ENCODE measurements at places on chromosomes 16 and 17. TPM values are rescaled to one million over a fixed set of nuclear protein-coding genes. Genes with fewer than 3 reads are reported as not detected.

TNFAIP1 gene
- 35.8 TPM for total RNA-seq

SPNS2 gene
- 12.2 TPM for total RNA-seq

STX4 gene
- 42.8 TPM for total RNA-seq

ALOX15 gene
- 0.45 TPM for total RNA-seq

TBC1D26 gene
- 2.8 TPM for total RNA-seq

GRAP gene
- 1.6 TPM for total RNA-seq

SHISA6 gene
- total RNA-seq = not detected

PERCC1 gene
- not detected for total RNA-seq

CDH15 gene
- total RNA-seq = 0.20 TPM

CALB2 gene
- 0.25 TPM for total RNA-seq

DNA sequence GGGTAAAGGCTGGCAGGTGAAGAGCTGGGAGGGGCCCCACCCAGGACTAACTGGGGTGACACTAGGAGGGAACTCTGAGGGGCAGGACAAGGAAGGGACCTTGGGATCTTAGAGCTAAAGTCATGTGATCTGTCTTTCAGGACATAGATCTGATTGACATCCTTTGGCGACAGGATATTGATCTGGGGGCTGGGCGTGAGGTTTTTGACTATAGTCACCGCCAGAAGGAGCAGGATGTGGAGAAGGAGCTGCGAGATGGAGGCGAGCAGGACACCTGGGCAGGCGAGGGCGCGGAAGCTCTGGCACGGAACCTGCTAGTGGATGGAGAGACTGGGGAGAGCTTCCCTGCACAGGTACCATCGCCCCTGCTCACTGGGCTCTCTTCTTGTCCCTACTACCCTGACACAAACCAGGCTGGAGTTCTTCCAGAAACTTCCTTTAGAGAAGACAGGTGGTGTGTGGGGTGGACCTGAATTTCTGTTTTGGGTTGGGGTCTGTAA, 8.1 kb downstream of the NFE2L1 start:
- peaks cover 41% of the 10 kb centered on the region for H3K4me1 ChIP-seq
- peaks cover 29% of the 10 kb centered on the region for H3K36me3 ChIP-seq
- no peaks in the 10 kb centered on the region for H3K27me3 ChIP-seq
- DNase-seq = no peak
- H3K4me3 ChIP-seq = no peak overlapping the region
- peak overlapping the region; percentile 40 for H3K27ac ChIP-seq

GRCh38 chr17:45060382-45060796, 728 bp upstream of the NMT1 start:
- H3K4me1 ChIP-seq = peaks cover 33% of the 10 kb centered on the region
- no peaks in the 10 kb centered on the region for H3K27me3 ChIP-seq
- no peak for DNase-seq
- peaks cover 3% of the 10 kb centered on the region for H3K36me3 ChIP-seq
- peak overlapping the region; percentile 100 for H3K27ac ChIP-seq
- peak overlapping the region; percentile 100 for H3K4me3 ChIP-seq

- no peak for DNase-seq
- no peak overlapping the region for H3K4me3 ChIP-seq
- H3K36me3 ChIP-seq = no peaks in the 10 kb centered on the region
- H3K4me1 ChIP-seq = no peaks in the 10 kb centered on the region
Measured at GRCh38 chr17:56737421-56738161, 96.1 kb downstream of the C17orf67 start.

- H3K27me3 ChIP-seq = peaks cover 2% of the 10 kb centered on the region
- H3K27ac ChIP-seq = no peak overlapping the region
- H3K4me1 ChIP-seq = peaks cover 6% of the 10 kb centered on the region
- peak; percentile 79 for DNase-seq
- no peak overlapping the region for H3K4me3 ChIP-seq
Measured at GRCh38 chr17:72556944-72557826, 436.4 kb downstream of the SOX9 start.

GRCh38 chr17:64502021-64502420, 4.1 kb downstream of the DDX5 start:
- DNase-seq = no peak
- no peaks in the 10 kb centered on the region for H3K27me3 ChIP-seq
- no peak overlapping the region for H3K4me3 ChIP-seq
- peaks cover 34% of the 10 kb centered on the region for H3K4me1 ChIP-seq
- H3K36me3 ChIP-seq = peaks cover 47% of the 10 kb centered on the region

DNA sequence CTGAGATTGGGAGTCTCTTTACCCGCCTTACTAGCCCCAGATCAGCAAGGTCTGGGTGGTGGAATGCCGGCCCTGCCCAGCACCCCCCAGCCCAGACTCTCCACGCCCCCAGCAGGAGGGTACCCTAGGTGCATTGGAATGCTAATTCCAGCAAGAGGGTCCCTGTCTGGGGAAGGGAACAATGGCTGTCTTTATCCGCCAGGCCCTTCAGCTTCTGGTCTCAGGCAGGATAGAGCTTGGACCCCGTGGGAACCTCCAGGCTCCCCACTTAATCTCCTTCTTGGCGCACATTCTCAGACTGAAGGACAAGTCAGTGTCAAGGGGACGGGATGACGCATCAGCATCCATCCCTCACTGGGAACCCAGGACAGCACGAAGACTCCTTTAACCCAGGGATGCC, 85.1 kb downstream of the LITAF start:
- peaks cover 20% of the 10 kb centered on the region for H3K4me1 ChIP-seq
- no peak overlapping the region for H3K27ac ChIP-seq
- H3K27me3 ChIP-seq = no peaks in the 10 kb centered on the region
- DNase-seq = no peak
- no peaks in the 10 kb centered on the region for H3K36me3 ChIP-seq

GRCh38 chr17:60759756-60760155, 82.1 kb downstream of the BCAS3 start:
- DNase-seq = no peak
- no peak overlapping the region for H3K27ac ChIP-seq
- H3K36me3 ChIP-seq = peaks cover 34% of the 10 kb centered on the region
- H3K4me1 ChIP-seq = no peaks in the 10 kb centered on the region
- no peaks in the 10 kb centered on the region for H3K27me3 ChIP-seq

DNA sequence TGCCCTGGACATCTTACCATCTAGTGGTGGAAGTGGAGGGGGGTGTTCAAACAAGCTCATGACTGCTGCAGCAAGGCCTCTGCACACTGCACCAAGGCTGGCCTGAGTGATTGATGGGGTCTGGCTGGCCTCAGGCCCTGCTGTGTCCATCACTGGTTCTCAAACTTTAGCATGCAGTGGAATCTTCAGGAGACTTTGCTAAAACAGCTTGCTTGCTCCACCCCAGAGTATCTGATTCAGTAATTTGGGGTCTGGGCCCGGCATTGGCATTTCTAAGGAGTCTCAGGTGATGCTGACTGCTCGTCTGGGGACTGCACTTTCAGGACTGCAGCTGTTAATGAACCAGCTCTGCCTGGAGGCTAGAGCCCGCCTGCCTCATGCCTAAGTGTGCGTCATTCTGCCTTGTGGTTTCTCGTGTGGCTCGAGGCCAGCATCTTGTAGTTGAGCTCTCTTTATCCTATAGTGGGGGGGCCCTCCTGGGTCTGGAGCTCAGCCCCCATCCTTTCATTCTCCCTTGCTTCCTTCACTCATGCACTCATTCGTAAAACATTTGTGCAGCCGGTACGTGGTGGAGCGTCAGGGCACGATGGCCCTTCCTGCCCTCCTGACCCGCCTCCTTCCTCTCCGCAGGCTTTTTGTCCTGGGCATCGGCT, 4.1 kb downstream of the MGAT5B start:
- H3K27me3 ChIP-seq = peaks cover 59% of the 10 kb centered on the region
- no peak overlapping the region for H3K27ac ChIP-seq
- peaks cover 8% of the 10 kb centered on the region for H3K4me1 ChIP-seq
- H3K4me3 ChIP-seq = no peak overlapping the region
- DNase-seq = no peak
- H3K36me3 ChIP-seq = no peaks in the 10 kb centered on the region

- DNase-seq = no peak
- H3K36me3 ChIP-seq = peaks cover 50% of the 10 kb centered on the region
- H3K27me3 ChIP-seq = no peaks in the 10 kb centered on the region
- peak overlapping the region; percentile 47 for H3K27ac ChIP-seq
Measured at GRCh38 chr17:62017912-62018311, 47.2 kb downstream of the MED13 start.

- H3K4me3 ChIP-seq = no peak overlapping the region
- H3K4me1 ChIP-seq = peaks cover 2% of the 10 kb centered on the region
- no peak for DNase-seq
- H3K27ac ChIP-seq = no peak overlapping the region
Measured at GRCh38 chr16:77048085-77048484, 142.9 kb upstream of the MON1B start.

- H3K27me3 ChIP-seq = no peaks in the 10 kb centered on the region
- H3K27ac ChIP-seq = no peak overlapping the region
- DNase-seq = no peak
- no peak overlapping the region for H3K4me3 ChIP-seq
Measured at GRCh38 chr16:22272870-22273650, 24.1 kb upstream of the POLR3E start.

GRCh38 chr16:78609402-78610274, 510.2 kb downstream of the WWOX start:
- H3K36me3 ChIP-seq = no peaks in the 10 kb centered on the region
- peaks cover 48% of the 10 kb centered on the region for H3K4me1 ChIP-seq
- no peaks in the 10 kb centered on the region for H3K27me3 ChIP-seq
- peak overlapping the region; percentile 84 for H3K27ac ChIP-seq

GRCh38 chr16:74183601-74184360, 112.8 kb upstream of the PSMD7 start:
- no peak overlapping the region for H3K27ac ChIP-seq
- H3K4me3 ChIP-seq = no peak overlapping the region
- H3K4me1 ChIP-seq = peaks cover 4% of the 10 kb centered on the region
- peaks cover 2% of the 10 kb centered on the region for H3K27me3 ChIP-seq

- H3K27ac ChIP-seq = peak overlapping the region; percentile 61
- peaks cover 65% of the 10 kb centered on the region for H3K4me1 ChIP-seq
- H3K36me3 ChIP-seq = peaks cover 6% of the 10 kb centered on the region
- no peak overlapping the region for H3K4me3 ChIP-seq
- DNase-seq = no peak
Measured at GRCh38 chr16:87959391-87959990, 8.3 kb downstream of the BANP start.

DNA sequence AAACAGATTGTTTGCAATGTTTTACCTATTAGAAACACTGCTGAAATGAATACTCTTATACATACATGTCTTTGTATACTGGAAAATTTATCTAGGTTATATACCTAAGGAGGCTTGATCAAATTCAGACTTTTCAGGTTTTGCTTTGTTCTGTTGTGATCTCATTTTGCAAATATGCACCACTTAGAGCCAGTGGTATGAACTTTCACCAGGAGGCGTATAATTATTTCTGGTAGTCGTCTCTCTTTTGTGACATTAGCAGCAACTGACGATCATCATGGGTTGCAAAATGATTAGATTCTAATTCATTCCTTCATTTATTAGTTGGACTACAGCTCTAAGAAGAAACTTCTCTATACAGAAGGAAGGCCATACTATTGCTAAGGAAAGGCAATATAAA, 26.9 kb downstream of the AP1G1 start:
- no peak overlapping the region for H3K4me3 ChIP-seq
- H3K4me1 ChIP-seq = peaks cover 28% of the 10 kb centered on the region
- no peak for DNase-seq
- H3K36me3 ChIP-seq = peaks cover 11% of the 10 kb centered on the region
- peak overlapping the region; percentile 95 for H3K27ac ChIP-seq
- no peaks in the 10 kb centered on the region for H3K27me3 ChIP-seq

GRCh38 chr16:23304620-23305019, 2.5 kb downstream of the SCNN1B start:
- H3K27ac ChIP-seq = no peak overlapping the region
- peaks cover 84% of the 10 kb centered on the region for H3K27me3 ChIP-seq
- H3K4me3 ChIP-seq = no peak overlapping the region
- H3K4me1 ChIP-seq = peaks cover 6% of the 10 kb centered on the region

- H3K4me3 ChIP-seq = no peak overlapping the region
- peaks cover 17% of the 10 kb centered on the region for H3K36me3 ChIP-seq
Measured at GRCh38 chr17:77495575-77495974, 354.8 kb downstream of the SEC14L1 start.

DNA sequence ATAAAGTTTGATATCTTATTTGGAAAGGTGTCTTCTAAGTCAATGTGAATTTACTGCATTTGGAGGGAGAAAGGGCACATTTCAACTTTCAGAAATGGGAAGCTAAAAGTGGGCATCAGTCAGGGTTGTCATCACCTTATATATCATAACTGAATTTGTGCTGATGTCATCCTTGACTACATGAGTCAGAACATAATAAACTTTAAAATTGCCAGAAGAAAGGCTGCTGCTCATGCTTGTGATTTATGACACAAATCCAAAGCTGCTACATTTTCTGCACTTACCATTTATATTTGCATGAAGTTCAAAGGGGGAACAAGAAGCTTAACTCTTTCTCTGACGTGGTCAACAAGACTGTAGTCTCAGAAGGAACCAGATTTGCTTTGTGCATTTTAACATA, 196.6 kb downstream of the UTP18 start:
- peaks cover 5% of the 10 kb centered on the region for H3K4me1 ChIP-seq
- H3K4me3 ChIP-seq = no peak overlapping the region
- H3K36me3 ChIP-seq = no peaks in the 10 kb centered on the region
- peaks cover 7% of the 10 kb centered on the region for H3K27me3 ChIP-seq
- no peak overlapping the region for H3K27ac ChIP-seq
- DNase-seq = no peak

GRCh38 chr17:28547623-28548416, 4.6 kb downstream of the UNC119 start:
- peak; percentile 47 for DNase-seq
- H3K4me3 ChIP-seq = no peak overlapping the region
- no peaks in the 10 kb centered on the region for H3K27me3 ChIP-seq
- H3K4me1 ChIP-seq = peaks cover 26% of the 10 kb centered on the region

DNA sequence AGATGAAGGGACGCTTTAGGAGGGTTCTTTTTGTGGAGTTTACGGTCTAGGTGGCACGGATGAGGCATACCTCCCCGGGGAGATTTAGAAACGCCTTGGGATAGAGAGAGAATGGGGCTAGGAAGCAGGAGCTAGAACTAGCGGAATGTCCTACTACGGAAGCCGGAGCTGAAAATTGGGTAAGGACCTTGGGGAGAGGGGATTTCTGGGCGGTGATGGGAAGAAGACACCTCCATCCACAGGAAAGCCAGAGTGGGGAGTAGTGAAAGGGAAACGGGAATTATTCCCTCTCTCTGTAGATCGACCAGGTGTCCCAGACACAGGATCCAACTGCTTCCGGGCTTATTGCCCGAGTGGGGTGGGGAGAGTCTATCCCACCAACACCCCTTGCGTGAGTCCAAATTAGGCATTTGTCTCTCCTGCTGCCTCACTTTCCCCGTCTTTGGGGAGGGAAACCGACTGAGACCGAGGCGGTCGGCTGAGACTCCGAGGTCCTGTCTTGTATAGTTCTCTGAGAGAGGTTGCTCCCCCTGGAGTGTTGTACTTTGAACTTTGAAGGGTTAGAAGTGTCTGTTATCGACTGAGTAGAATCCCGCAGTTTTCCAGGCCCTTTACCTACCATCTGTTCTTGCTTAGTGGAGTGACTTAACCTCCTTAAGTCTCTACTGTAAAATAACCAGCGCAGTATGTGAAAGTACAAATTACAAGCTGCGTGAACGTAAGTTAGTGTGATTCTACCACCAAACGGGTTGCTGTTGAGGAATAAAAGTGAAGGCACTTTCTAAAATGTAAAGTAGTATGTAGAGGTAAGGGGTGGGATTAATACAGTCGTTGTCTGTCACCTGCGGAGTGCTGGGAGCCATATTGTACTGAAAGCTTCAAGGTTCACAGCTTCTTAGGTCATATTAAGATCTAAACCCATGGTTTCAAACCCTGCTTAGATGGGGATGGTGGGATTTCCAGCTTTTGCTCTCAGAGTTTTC, 1.0 kb downstream of the RSPRY1 start:
- H3K4me3 ChIP-seq = peak overlapping the region; percentile 95
- H3K4me1 ChIP-seq = peaks cover 38% of the 10 kb centered on the region
- peak; percentile 41 for DNase-seq
- peaks cover 3% of the 10 kb centered on the region for H3K36me3 ChIP-seq

GRCh38 chr17:44008205-44008909, 3.9 kb downstream of the NAGS start:
- peaks cover 4% of the 10 kb centered on the region for H3K36me3 ChIP-seq
- peaks cover 35% of the 10 kb centered on the region for H3K27me3 ChIP-seq
- H3K4me1 ChIP-seq = peaks cover 20% of the 10 kb centered on the region
- peak overlapping the region; percentile 83 for H3K4me3 ChIP-seq

Data from mesothelial cell of epicardium (in vitro differentiated cells).